ENCODE measurements at places on chromosomes 6 and 20.

DNA sequence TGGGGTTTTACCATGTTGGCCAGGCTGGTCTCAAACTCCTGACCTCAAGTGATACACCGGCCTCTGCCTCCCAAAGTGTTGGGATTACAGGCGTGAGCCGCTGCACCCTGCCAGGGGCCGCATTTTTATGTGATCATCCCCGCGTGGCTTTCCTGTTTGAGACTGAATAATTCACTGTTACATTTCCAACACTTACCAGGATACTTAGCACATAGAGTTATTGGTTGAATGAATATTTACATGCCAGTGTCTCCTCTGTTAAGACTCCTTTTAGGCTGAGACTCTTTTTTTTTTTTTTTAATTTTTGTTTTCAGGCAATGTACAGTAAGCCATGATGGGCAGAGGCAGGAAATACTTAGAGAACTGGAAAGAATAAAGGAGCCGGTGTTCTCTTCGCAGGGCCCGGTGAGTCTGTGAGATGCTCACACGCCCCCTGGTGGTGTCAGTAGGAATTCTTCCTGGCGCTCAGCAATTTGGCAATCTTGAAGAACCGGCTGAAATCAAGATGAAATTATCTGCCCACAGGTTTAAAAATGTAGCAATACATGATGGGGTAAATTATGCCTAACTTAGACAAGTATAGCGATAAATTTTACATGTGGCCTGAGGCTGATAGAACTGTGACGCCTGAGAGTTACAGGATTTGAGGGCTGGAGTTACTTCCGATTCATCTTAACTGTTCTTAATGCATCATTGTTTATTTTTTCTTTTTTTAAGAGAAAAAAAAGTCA is 7.6 kb upstream of the RNF114 start:
- peak; percentile 92 for DNase-seq

GRCh38 chr20:32386091-32386490 is 28.0 kb downstream of the ASXL1 start:
- no peak for DNase-seq

GRCh38 chr6:56962441-56962840 is 7.5 kb downstream of the BEND6 start:
- DNase-seq, result no peak

- DNase-seq, result peak; percentile 87
Measured at GRCh38 chr20:53582574-53583351, 10.9 kb downstream of the ZNF217 start.

DNA sequence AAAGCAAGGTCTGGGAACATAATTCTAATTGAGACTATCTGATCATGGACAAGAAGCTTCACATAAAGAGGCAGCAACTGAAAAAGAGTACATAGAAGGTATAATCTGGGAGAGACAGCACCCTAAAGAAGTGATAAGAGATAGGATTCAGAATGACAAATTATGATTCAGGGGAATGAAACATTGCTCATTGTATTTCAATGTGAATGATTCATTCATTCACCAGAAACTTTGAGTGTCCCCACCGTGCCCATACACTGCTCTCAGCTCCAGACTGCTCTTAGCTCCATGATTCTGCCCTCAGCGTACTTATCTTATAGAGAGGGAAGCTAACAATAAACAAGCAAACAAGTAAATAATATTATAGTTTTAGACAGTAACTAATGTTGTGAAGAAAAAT is 329.3 kb upstream of the IRAK1BP1 start:
- DNase-seq, result no peak
